ENCODE measurements at places on chromosomes 3 and 15.

DNA sequence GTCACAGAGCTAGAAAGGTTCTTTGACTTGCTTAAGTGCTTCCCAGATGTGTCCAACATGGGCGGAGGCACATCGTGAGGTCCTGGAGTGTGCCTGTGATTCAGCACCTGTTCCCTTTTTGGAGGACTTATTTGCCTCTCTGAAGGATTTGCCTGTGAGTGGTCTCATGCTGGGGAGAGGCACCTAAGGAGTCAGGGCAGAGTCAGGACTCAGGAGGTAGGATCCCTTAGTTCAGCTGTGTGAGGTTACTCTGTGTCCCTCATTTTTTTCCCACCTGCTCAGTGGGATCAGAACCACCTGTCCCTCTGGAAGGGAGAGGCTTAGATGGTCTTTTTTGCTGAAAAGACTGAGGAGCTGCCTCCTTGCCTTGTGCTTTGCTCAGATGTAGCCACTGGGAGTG, 3.0 kb downstream of the ZNF589 start:
- no peak for DNase-seq

DNA sequence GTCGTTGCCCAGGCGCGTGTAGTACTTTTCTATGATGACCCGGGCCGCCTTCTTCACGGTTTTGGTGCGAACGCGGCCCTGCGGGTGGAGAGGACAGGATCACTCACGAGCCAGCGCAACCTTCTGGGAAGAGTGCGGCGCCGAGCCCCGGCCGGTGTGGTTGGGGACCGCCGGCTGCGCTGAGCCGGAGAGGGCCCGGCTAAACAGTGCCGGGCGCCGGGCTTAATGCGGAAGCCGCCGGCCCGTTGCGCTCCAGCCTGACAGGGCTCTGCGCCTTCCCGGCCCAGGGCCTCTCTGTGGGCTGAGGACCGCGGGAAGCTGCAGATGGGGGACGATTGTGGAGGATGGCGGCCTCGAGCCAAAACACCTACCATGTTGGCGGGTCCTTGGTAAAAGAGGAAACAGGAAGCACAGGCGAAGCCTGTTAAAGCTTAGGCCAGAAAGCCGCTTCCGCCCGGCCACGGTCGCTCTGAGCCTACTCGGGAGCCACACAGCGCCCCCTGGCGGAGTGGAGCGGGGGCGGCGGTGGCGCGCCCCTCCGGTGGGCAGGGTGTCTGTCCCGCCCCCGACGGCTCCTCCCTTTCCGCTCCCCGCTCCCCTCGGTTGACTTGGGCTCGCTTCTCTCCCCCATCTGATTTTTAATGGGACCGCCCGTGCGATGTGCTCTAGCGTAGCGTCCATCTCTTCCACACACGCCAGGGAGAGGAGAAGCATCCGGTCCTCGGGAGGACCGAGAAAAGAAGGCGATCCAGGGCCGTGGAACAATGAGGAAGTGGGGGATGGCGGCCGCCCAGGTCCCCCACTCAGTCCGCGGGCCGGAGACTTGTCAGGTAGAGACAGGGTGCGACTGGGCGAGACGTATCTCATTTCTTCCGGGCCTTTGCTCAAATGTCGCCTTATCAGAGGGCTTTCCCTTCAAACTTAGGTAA, at the start of gene RPS17:
Gene RPS17, minus strand, starts transcription at position 403 of the 929 bp plus-strand sequence. Its CDS starts 29 bp downstream, at position 374.
- DNase-seq, result peak; percentile 97

DNA sequence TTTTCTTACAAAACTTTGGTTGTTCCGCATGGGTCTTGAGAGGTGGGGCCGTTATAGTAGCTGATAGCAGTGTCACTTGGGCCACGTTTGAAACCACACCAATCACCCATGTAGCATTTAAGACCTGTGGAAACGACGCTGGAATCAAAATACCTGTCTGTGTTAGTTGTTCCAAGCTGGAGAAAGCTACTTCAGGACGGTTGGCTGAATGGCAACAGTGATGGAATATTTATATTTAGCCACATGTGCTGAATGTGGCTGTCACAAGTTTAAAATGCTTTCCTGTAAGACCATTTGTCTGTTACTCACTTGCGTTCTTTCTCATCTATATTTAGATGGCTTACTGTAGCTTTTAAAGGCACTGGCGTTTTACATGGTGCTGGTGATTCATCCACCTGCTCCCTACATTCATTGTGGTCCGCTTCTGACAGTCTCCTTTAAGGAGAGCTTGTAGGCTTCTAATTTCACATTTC, 1.4 kb downstream of the DNAJA4 start:
- no peak for DNase-seq

GRCh38 chr3:5110337-5110736, 11.8 kb upstream of the ARL8B start:
- no peak for DNase-seq

GRCh38 chr3:158452334-158452733, 118.7 kb upstream of the MLF1 start:
- DNase-seq, result no peak

DNA sequence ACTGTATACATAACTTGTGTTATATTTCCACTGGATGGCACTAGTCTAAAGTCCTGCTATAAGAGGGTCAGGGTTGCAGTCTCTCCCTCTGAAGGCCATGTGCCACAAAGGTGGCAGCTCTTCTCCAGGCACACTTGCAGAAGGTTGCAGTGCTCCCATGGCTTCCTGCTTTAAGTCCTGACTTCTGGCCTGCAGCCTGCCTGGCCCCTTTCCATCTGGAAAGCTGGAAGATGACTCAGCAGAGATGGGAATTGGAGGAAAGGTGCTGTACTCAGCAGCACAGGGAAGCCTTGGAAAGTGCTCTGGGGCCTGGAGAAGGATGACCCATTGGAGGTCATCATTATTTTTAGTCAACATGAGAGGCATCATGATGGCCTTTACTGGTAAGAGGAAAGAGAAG, 40.9 kb upstream of the MRPL3 start:
- no peak for DNase-seq

- no peak for DNase-seq
Measured at GRCh38 chr3:8220291-8220690, 281.3 kb upstream of the LMCD1 start.
